ENCODE measurements at places on chromosomes 3 and 15.

- DNase-seq, result no peak
Observed at GRCh38 chr3:10917176-10917575, 75.4 kb upstream of the SLC6A1 start.

- no peak for DNase-seq
Observed at GRCh38 chr3:37505415-37505814, 331.0 kb upstream of the LRRFIP2 start.

DNA sequence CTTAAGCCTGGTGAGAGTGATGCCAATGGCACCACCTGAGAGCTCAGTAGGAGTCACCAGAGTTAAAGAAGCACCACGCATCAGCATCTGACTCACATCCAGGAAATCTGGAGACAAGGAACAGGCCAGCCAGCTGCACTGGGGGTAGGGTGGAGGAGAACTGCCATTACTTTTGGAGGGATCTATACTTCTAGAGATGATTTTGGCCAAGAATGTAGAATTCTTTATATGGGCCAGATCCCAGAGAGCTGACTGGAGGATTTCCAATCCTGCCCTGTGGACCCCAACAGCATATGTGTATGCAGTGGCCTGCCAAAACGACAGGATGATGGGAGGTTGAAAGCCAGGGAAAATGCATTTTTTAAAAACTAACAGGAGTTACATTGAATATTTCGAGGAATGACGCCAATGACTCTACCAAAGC lies 29.8 kb downstream of the CCR3 start:
- no peak for DNase-seq

DNA sequence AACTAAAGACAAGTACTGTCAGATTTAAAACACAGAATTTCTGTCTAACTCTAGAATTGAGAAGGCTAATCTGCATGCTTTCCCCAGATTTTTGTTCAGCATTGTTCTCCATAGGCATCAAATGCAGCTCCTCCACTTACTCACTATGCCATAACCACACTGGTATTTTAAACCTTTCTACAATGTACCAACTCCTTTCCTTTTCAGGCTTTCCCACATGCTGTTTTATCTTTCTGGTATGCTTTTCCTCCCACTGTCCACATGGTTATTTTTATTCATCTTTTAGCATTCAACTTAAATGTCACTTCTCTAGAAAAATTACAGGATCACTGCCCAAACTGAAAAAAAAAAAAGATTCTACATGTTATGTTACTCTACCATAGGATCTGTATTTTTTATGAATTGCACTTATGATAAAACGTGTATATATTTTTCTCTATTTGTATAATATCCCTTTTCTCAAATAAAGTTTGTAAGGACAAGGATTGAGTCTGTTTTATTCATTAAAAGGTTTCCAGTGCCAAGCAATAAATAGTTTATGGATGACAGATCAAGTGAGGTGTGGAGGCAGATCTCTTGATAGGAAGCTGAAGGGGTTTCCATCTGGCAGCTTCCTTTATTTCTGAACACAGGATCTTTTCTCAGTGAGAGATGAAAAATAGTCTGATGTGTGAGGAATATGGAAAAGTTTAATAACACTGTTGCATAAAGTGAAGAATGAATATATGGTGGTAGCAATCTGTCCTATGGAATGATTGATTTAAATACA lies 1064.5 kb downstream of the ZPLD1 start:
- DNase-seq, result no peak

DNA sequence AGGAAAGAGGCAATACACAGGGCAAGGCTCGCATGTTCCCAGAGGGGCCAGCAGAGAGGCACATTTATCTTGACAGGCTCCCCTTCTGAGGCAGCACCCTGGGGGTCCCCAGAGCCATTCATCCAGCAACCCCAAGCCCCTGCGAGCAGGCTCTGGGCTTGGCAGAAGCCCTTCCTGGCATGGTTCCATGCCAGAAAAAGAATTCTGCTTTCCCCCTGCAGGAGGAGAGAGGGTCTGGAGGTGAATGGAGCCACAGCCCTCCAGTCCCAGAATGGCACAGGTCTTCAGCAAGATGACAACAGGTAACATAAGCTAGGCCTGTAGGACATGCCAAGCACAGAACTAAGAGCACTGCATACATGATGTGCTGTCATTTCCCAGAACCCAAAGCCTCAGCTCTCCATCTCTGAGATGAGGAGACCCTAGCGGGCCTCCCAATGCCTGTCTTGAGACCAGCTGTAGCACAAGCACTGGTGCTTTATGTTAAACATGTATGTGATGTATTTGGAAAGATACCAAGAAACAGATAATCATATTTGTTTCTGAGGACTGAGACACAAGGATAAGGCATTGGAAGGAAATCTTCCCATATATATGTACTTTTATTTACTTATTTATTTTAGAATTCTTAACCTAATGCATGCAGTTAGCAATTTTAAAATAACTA lies 121.6 kb downstream of the ALDH1A2 start:
- no peak for DNase-seq

DNA sequence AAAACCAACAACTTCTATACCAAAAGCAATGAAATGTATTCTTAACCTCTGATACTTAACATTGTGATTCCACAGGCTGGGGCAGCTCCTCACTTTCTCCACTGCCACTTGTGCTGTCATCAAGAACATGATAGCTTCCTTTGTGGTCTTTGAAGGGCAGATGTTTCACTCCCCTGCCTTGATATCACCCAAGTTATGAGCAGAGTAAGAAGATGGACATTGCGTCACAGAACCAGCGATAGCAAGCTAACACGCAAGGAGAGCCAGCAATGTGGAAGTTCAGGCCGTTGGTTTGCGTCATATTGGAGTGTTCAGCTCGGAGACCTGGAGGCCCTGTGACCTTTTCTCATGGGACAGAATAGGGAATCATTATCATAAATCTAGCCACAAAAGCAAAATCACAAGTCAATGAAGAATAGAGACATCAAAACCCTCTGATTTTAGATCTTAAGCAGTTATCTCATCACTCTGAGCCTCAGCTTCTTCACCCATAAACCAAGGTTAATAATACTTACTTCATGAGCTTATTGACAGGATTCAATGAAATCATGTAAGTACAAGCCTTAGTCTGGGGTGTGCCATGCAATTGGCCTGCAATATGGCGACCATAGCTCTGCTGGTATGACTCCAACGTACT lies 183.8 kb upstream of the THBS1 start:
- DNase-seq, result no peak

DNA sequence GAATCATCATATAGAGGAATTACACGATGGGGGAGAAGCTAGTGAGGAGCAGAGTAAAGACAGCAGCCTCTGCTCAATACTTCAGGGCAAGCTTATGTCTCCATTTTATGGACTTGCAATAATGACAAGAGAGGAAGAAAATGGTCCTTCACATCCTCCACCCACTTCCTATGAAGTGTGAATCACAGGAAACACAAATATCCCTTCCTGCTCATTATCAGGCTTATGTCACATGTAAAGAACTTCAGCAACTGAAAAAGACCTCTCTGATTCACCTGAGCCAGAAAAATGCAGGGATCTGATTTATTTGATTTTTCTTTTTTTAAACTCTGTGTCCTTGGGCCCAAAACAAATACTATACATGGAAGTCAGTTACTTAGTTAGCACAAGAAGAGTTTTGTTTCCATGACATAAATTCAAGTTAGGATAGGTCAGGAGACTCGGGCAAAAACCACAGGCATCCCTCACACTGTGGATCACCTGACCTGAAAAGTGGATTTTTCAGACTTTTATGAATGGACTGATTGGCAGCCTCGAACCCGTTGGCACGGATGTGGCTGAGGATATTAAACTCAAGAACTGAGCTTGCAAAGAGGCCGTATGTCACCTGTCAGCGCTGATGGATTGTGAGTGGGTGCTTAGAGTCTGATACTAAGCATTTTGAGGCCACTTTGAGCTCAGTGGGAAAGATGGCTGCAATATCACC lies 620.8 kb upstream of the MDFIC2 start:
- no peak for DNase-seq

GRCh38 chr3:134564991-134565390 lies 79.1 kb downstream of the CEP63 start:
- DNase-seq, result no peak

DNA sequence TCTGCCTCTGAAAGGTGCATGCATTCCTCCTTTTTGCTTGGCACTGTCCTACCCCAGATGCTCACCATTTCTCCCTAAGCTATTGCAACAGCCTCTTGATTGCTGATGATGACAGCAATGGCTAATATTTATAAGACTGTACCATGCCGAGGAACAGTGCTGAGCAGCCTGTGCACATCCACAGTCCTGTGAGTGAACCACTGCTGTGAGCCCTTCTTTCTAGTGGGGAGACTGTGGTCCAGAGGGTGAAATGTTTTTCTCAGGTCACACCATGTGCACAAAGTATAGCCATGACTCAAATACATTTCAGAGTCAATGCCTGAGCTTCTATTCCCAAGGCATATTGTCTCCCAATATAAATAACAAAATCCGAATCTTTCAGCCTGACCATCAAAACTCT lies 231.2 kb upstream of the LRTM1 start:
- DNase-seq, result no peak

- no peak for DNase-seq
Observed at GRCh38 chr3:179706233-179706632, 53.4 kb downstream of the USP13 start.

DNA sequence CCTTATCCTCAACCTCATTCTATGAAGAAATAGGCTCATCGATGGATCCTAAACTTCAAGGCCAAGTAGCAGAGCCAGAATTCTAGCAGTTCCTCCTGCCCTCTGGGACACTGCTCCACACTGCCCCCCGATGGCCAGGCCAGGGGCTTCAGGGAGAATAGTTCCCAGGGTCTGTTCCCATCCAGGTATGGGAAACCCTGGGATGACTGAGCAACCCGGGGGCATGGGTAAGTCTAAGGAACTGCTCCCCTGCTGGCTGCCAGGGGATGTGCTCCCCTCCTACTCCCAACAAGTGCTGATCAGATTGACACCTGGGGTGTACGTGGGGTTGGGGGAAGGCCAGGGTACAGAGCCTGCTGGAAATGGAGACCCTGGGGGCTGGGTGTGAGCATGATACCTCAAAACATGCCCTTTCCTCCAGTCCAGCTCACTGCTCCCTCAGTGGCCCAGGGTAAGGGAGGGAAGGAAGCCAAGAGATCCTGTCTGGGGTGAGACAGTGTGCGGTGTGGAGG lies 7.6 kb downstream of the ULK3 start:
- DNase-seq, result no peak

GRCh38 chr3:105836533-105836932 lies 32.3 kb downstream of the CBLB start:
- no peak for DNase-seq

DNA sequence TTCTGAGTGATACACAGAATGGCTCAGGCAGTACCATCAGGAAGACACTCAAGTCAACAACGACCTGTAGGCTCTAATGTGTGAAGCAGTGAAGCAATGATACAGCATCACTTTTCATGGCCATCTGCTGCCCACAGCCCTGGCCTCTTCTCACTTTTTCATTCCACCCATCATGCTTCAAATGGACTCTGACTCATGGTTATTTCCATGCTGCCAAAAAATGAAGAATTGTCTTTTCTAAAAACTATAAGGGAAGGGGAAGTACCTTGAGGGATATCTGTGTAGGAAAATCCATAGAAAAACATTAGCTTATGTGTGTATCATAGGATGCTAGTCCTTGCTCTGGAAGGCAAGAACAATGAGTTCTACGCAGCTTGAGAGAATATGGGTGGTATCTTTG lies 11.5 kb downstream of the HGD start:
- DNase-seq, result no peak

DNA sequence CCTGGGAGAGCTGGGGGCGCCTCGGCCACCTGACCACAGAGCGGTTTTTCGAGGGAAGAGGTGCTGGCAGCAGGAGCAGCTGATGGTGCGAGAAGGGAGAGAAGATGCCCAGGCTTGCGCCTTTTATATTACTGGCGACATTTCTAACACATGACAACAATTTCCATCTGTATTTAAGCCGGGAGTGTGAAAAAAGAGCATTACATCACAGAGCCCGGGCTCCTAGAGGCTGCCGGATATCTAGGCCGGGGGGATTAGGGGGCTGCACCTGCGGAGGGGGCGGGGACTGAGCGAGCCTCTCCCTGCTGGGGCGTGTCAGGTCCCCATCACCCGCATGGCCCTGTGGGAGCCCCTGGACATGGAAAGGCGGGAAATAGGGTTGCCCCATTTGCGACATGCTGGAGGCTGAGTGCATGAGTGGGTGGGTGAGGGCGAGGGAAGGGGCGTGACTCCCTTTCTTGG lies 440.7 kb downstream of the MAGI1 start:
- DNase-seq, result no peak

DNA sequence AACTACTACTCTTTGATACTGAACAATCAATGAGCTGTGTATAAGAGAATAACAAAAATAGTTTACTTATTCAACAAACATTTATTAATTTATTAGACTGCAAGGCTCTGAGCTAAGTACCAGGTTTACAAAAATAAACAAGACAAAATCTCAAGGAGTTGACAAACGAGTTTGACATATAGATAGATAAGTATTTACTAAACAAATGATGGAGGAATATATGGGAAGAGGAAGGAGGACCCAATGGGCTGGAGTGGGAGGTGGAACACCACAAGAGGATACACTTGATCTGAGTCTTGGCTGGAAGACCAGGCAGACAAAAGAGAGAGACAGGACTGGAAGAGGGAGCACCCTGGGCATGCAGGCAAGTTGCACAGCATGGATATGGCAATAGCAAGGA lies 47.5 kb upstream of the FSIP1 start:
- DNase-seq, result no peak

DNA sequence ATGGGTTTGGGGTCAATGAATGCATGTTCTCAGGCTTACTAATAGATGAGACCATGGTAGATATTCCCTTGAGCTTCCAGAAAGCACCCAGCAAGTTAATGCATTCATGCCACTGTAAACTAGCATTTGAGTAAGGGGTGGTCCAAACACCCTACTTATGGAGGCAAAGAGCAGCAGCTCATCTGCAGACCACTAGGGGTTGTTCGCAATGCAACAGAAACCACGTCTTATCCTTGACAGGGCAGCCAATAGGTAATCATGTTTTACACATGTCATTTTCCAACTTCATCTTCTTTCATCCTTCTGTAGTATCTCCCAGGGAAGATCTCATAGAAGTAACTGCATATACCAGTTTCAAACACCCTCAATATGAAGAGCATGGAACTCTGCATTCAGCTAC lies 330.2 kb downstream of the RORA start:
- no peak for DNase-seq

- DNase-seq, result no peak
Observed at GRCh38 chr15:68097029-68097428, 42.9 kb downstream of the PIAS1 start.

DNA sequence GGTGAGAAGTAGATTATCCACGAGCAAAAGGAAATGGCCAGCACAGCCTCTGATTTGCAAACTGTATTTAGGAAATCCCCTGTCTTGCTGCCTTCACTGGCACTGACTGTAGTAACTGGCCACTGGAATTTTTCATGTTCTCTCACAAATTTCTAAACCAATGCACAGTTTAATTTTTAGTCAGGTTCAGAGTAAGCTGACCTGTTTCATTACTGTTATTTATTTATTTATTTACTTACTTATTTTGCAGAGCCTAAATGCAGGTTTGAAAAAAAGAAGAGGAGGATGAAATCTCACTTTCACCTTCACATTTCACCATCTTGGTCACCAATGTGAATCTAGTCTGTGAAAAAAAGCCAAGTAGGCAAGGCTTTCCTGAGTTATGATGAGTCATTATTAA lies 291.0 kb downstream of the PLOD2 start:
- DNase-seq, result no peak
